ENCODE measurements at places on chromosomes 5 and 9.
A peak's percentile ranks its signal among the peaks of the same experiment; 100 is the strongest.

GRCh38 chr9:97983589-97984187, 547 bp downstream of the ANP32B start:
- no peak for DNase-seq

- no peak for DNase-seq
These were observed 29.5 kb downstream of the CDH9 start for GRCh38 chr5:27008604-27009539.

GRCh38 chr5:178527458-178528307, 62.5 kb downstream of the COL23A1 start:
- no peak for DNase-seq

DNA sequence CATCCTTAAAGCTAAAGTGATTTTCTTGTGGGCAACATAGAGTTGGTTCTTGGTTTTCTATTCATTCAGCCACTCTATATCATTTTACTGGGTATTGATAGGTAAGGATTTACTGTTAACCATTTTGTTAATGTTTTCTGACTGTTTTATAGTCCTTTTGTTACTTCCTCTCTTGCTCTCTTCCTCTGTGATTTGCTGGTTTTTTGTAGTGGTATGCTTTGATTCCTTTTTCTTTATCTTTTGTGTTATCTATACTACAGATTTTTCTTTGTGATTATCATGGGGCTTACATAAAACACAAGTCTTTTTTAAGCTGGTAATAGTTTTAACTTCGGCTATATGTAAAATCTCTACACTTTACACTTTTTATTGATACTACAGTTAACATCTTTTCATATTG, 43.3 kb downstream of the CREBRF start:
- peak; percentile 16 for DNase-seq
